Fibroblast of lung (primary cell): ENCODE measurements at places on chromosomes 11 and 22. TPM values are rescaled to one million over a fixed set of nuclear protein-coding genes. Genes with fewer than 3 reads are reported as not detected.

The GRAMD1B gene
- 0.26 and 0.83 TPM in 2 replicates for total RNA-seq

The TRMT112 gene
- total RNA-seq: 248 and 255 TPM in 2 replicates

The FREY1 gene
- 0.77 and 0.83 TPM in 2 replicates for total RNA-seq

The HBE1 gene
- total RNA-seq: 0.33 TPM in 1 of 2 replicates, not detected in the other

The GRIA4 gene
- under 0.01 and 0.50 TPM in 2 replicates for total RNA-seq

The MGAT3 gene
- total RNA-seq: not detected in 2 replicates

The DLG2 gene
- total RNA-seq: 2.1 and 2.3 TPM in 2 replicates

The DEUP1 gene
- total RNA-seq: under 0.01 TPM in 1 of 2 replicates, not detected in the other

The OR5B21 gene
- total RNA-seq: not detected in 2 replicates

The OR51B2 gene
- total RNA-seq: not detected in 2 replicates

The USP28 gene
- total RNA-seq: 37.7 and 38.0 TPM in 2 replicates

The PANX3 gene
- not detected in 2 replicates for total RNA-seq

The IGLL1 gene
- total RNA-seq: not detected in 2 replicates

The NNMT gene
- total RNA-seq: 639 and 883 TPM in 2 replicates

The MYEOV gene
- total RNA-seq: 1.2 TPM in 1 of 2 replicates, not detected in the other

The ALX4 gene
- not detected in 2 replicates for total RNA-seq

The KCNE3 gene
- 6.4 and 10.8 TPM in 2 replicates for total RNA-seq

The MUC5AC gene
- total RNA-seq: not detected in 2 replicates

The TYMP gene
- 40.1 and 40.8 TPM in 2 replicates for total RNA-seq

The MIOX gene
- under 0.01 and 0.17 TPM in 2 replicates for total RNA-seq

The HPS5 gene
- 43.1 and 44.1 TPM in 2 replicates for total RNA-seq

The CCDC157 gene
- total RNA-seq: 1.0 and 1.5 TPM in 2 replicates

The CDC42BPG gene
- total RNA-seq: 0.33 and 0.77 TPM in 2 replicates

The PIM3 gene
- 40.1 and 47.7 TPM in 2 replicates for total RNA-seq

The DDI1 gene
- not detected in 2 replicates for total RNA-seq

The PIK3IP1 gene
- total RNA-seq: 32.4 and 81.6 TPM in 2 replicates

The TRIM34 gene
- 11.3 and 17.8 TPM in 2 replicates for total RNA-seq

The DCHS1 gene
- total RNA-seq: 11.0 and 23.9 TPM in 2 replicates

The C11orf16 gene
- not detected in 2 replicates for total RNA-seq

The RIMBP3B gene
- total RNA-seq: under 0.01 TPM in 2 replicates

The LIF gene
- 3.6 and 11.2 TPM in 2 replicates for total RNA-seq

The LRP5 gene
- 20.8 and 22.0 TPM in 2 replicates for total RNA-seq

The FOLR3 gene
- total RNA-seq: 0.26 and 0.99 TPM in 2 replicates

The SCUBE2 gene
- total RNA-seq: 1.8 TPM in 2 replicates

The TYR gene
- not detected in 2 replicates for total RNA-seq

The CRACR2B gene
- total RNA-seq: 0.66 and 1.0 TPM in 2 replicates

The TEX54 gene
- not detected in 2 replicates for total RNA-seq

The BATF2 gene
- total RNA-seq: 2.1 TPM in 2 replicates

The FGF3 gene
- not detected in 2 replicates for total RNA-seq

The TEX12 gene
- total RNA-seq: 0.17 TPM in 1 of 2 replicates, not detected in the other

The BACE1 gene
- 17.7 and 23.1 TPM in 2 replicates for total RNA-seq

The FAM227A gene
- 0.66 and 0.77 TPM in 2 replicates for total RNA-seq
